CD8-positive, alpha-beta memory T cell (primary cell): ENCODE measurements at places on chromosomes 7 and 10.

- no peak for DNase-seq
Observed at GRCh38 chr7:138842111-138842510, 44.1 kb upstream of the ATP6V0A4 start.

DNA sequence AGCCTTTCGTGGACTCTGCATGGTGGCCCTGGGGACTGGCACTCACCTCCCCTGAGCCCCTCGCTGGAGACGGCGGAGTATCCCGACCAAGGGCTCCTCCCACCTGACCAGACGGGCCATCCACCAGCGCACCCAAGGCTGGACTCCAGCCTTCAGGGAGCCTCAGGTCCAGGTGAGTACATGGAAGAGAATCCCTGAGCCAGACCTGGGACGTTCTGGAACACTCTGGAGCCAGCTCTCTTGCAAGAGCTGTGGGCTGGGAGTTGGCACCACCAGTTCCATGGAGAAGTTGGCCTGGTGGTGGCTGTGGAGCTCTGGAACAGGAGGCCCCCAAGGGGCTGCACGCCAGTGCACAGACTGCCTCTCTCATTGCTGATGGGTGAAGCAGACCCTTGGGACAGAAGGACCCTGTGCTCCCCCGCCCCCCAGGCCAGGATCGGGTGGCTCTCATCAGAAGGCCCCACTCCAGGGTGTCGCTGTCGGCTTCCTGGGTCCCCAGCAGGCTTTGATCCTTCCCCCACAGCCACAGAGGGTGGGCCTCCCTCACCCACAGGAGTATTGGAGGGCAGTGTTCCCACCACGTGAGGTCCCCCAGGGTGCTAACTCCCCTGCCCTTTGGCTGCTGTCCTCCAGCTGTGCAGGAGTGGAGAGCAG, 189.9 kb downstream of the EBF3 start:
- DNase-seq, result no peak

- no peak for DNase-seq
Observed at GRCh38 chr10:44908066-44908749, 2.9 kb upstream of the TMEM72 start.

DNA sequence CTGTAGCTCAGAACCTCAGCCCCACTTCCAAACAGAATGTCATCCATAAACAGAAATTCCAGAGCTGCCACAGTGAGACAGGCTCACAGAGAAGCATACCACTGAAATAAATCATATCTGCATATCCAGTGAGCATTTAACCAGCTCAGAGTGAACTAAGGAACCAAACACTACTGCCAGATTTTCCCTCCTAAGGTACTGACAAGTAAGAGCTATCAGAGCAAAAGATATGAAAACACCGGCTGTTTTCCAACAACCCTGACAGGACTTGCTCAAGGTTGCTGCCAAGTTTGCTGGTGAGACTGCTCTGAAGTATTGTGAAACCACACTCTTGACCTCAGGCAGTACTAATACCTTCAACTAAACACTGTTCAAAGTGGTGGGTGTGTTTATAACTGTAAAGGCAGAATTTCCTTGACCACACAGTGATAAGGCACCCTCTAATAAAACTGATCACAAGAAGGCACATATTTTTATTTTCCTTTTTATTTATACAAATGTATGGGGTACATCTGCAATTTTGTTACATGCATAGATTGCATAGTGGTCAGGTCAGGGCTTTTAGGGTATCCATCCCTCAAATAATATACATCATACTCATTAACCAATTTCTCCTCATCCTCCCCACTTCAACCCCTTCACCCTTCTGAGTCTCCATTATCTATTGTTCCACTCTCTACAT, 18.3 kb downstream of the SGMS1 start:
- DNase-seq, result no peak

DNA sequence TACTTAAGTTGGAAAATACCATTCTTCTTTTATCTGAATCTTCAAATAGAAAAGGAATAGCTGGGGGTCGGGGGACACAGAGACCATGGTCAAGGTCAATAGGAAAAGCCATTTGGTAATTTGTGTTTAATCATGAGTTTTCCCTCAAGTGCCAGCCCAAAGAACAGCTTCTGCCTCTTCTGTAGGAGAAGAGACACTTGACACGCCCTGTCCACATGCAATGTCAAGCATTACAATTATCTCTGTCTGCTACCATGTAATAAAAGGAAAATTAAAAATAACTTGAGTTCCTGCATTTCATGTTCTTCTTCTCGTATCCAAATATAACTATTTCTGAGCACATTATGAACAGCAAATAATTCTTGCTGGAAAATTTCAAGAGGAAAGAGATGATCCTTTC, 241.7 kb downstream of the IPMK start:
- DNase-seq, result no peak

GRCh38 chr10:125691160-125691981, 8.4 kb upstream of the TEX36 start:
- DNase-seq, result no peak

GRCh38 chr10:80443531-80443974, 10.6 kb upstream of the TSPAN14 start:
- DNase-seq, result no peak

GRCh38 chr7:42315631-42316030, 78.6 kb upstream of the GLI3 start:
- no peak for DNase-seq

GRCh38 chr10:18647945-18648344, 3.4 kb downstream of the NSUN6 start:
- no peak for DNase-seq

GRCh38 chr7:42625421-42625820, 286.4 kb downstream of the C7orf25 start:
- DNase-seq, result no peak

DNA sequence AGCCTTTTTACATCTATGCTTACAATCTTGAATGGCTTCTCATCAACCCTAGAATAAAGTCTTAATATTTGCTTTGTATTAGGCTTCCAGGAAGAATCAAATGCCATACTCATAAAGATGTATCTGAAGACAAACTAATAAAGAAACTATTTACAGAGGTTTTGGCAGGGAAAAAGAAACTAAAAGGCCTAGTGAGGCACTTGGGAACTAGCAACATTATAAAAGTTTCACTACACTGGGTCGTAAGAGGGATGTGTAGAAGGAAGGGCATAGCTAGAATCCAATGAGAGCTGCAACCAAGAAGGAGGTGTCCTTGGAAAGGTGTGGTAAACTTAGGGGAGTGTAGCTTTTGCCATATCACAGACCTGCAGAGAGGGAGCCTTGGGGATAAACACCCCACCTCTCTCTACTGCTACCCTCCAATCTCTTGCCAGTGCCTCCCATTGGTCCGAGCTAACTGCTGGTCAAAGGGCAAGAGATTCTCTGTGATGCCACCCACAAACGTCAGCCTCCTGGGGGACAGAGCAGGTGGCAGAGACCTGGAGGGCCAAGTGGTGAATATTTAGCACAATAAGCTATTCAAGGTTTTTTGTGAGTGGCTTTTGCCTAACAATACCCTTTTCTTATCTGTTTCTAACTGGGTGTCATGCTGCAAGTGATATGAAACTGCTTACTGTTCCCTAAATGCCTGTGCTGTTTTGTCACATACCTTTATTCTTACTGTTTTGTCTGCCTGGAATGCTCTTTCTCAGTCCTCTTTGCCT, 60.7 kb downstream of the CPED1 start:
- DNase-seq, result no peak

- no peak for DNase-seq
Observed at GRCh38 chr7:91866599-91867148, 13.8 kb downstream of the MTERF1 start.

DNA sequence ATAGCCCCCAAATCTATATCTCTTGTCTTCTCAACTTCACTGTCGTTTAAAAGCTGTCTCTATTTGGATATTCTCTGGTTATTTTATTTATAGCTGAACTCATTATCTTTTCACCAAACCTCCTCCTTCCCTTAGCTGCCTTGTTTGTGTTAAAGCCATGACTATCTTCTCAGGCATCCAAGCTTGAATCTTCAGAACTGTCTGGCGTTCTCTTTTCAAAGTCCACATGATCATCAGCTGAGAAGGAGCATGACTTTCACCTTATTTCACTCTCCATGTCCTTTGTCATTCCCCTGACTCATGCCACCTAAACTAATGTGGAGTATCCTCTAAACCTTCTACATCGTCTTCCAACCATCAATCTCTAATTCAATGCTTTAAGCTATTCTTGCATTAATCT, 5.7 kb upstream of the GLCCI1 start:
- DNase-seq, result no peak

GRCh38 chr7:151181011-151181431, 6.0 kb downstream of the ASB10 start:
- no peak for DNase-seq

DNA sequence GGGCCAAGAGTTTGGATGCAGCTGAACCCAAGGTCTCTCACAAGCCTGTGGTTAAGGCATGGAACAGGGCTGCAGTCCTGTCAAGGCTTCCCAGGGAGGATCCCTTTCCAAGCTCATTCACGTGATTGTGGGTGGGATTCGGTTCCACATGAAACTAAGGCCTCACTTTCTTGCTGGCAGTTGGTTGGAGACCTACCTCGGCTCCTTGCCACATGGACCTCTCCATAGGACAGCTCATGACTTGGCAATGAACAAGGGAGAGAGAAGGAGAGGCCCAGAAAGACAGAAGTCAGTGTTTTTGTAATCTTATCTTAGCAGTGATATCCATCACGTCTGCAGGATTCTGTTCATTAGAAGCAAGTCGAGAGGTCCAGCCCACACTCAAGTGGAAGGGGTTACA, 583.8 kb downstream of the LRMDA start:
- DNase-seq, result no peak

- DNase-seq, result no peak
Observed at GRCh38 chr7:43591558-43592180, 8.8 kb downstream of the STK17A start.

DNA sequence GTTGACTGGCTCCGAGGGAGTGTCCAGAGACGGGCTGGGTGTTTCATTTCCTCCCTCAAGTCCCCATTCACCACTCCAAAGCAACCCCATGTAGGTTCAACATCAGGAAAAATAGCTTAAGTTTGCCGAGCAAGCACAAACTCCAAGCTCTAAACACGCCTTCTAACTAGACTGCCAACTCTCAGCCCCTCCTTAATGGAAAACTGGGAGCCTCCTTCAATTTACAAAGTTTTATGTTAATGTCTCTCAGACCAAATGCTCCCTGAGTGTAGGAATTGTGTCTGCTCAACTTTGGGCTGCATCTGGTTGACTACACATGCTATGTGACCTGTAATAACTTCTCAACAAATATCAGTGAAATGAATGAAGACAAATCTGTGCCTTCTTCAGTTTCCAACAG, 87.5 kb downstream of the FAM204A start:
- no peak for DNase-seq

DNA sequence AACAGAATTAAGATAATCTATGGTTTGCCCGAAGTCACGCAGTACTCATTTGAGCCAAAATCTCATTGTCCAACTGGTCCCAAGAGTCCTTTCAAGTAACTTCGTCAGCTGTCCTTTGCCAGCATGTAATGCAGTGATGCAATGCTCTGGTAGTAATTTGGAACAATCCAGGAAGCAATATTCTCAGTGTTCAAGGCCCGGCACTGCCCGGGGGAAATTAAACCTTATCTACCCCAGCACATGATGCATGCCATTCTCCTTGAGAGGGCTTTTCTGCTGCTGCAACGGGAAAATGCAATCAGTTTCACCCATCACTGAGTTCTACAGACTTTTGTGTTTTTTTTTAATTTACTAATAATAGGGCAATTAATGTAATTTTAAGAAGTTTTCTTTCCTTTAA, 77.6 kb upstream of the NME8 start:
- DNase-seq, result no peak

GRCh38 chr7:121344093-121344492, 15.3 kb downstream of the WNT16 start:
- no peak for DNase-seq

DNA sequence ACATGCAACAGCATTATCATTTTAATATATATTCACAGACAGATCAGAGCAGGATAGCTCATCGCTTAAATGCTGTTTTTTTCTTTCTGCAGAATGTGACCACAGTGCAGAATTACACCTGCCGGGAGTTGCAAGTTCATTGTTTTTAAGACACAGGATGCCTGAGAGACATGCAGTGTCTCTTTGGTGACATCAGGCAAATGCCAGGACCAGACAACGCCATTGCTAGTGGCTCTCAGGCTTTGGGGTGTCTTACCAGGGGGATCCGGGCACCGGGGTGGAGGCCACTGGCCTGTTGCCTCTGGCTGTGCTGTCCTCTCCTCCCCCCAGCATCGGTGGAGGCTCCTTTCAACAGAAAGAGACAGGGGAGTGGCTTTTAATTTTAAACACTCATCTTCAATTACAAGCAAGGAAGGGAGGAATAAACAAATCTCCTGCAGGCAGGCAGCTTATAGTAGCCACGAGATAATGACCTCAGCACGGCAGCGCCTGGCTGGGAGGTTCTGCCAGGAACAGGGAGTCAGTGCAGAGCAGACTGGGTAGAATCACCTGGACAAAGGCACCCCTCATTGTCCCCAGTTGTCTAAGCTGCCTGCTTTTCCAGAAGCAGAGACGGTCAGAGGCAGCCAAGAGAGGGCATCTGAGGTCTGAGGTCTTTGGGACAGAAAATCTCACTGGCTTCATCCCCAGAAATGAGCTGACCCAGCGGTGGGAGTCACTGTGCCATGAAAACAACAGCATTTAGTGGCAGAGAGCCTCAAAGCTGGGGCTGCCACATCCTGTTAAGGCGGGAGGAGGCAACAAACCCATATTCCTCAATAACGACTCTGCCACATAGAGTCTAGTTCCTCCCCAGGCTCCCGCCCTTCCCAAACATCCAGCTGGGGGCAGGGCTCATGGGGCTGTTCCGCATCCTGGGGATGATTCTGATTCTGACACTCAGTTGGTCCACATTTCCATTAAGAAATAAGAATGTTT, 148.4 kb downstream of the TCERG1L start:
- DNase-seq, result no peak

- DNase-seq, result no peak
Observed at GRCh38 chr10:31619531-31620061, 300.6 kb downstream of the ZEB1 start.

DNA sequence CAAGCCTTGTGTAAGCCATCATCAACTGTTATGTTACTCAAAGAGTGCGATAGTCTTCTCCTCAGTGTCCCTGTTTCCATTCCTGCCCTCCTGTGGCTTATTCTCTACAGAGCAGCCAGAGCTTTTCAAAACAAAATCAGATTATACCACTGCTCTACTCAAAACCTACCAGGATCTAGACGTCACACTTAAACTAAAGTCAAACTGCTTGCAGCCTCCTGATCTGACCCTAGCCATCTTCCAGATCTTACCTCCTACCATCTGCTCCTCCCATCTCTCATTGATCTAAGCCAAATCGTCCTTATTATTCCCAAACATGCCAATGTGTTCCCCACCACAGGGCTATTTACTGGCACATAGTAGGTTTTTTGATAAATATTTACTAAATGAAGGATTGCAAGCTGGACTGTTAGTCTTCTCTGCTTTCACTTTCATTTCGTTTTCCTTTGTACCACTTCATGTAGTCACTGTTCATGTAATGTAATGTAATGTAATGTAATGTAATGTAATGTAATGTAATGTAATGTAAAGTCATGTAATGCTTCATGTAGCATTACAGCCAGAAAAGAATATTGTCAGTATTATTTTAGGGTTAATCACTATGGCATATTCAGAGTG, 116.1 kb downstream of the GPR37 start:
- DNase-seq, result no peak

GRCh38 chr10:12501324-12501723, 152.0 kb downstream of the CAMK1D start:
- no peak for DNase-seq

GRCh38 chr7:47940088-47941013, 7.9 kb downstream of the PKD1L1 start:
- no peak for DNase-seq
